PC-9 (cell line): ENCODE measurements at places on chromosomes 6 and 20.

DNA sequence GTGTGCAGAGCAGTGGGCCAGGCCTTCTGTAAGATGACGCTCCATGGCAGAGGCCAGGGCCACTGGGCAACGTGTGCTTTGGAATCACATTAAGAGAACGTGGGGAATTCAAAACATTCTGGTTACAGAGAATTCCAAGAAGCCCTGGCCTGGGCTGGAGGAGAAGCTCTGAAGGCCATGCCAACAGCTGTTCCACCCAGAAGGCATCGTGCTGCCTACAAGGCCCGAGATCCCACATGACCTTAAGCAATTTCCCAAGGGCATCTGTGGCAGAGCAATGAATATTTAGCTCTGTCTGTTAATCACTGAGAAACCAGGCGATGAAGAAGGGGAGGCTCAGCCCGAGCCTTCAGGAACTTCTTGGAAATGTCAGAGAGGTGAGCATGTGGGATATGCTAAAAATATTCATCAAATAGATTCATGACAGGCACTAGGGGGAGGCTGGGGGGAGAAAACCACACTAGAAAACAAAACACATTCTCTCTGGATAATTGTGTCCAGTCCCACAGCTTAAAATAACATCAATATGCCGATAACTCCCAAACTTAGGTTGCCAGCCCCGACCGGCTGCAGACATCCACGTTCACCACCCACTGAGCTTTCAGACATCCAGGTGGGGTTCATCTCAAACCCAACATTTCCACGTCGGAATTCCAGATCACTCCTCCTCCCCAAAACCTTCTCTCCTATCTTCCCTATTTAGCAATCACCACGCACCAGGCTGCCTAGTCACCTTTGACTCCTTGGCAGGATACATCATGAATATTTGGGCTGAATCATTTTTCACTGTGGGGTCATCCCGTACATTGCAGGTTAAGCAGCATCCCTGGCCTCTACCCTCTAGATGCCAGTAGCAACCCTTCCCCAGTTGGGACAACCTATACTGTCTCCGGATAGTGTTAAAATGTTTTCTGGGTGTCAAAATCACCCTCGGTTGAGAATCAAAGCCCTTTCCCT is 6.6 kb downstream of the SULF2 start:
- DNase-seq = no peak

GRCh38 chr6:152380993-152381898 is 255.9 kb downstream of the SYNE1 start:
- peak; percentile 31 for DNase-seq

DNA sequence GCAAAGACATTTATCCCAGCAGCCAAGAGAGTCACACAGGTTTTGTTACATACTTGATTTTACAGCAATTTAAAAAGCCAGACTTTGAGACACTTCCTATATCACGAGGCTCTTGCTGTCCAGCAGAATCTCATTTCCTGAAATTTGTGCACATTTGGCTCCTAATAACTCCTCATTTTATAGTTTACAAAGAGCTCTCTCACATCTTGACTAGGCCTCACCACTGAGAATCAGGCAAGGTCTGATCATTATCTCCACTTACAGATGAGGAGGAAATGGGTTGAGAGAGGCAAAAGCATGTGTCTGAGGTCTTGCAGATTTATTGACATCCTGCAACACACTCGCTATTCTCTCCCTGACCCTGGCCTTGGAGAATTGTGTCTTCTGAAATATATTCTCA is 426.8 kb downstream of the MAFB start:
- no peak for DNase-seq

DNA sequence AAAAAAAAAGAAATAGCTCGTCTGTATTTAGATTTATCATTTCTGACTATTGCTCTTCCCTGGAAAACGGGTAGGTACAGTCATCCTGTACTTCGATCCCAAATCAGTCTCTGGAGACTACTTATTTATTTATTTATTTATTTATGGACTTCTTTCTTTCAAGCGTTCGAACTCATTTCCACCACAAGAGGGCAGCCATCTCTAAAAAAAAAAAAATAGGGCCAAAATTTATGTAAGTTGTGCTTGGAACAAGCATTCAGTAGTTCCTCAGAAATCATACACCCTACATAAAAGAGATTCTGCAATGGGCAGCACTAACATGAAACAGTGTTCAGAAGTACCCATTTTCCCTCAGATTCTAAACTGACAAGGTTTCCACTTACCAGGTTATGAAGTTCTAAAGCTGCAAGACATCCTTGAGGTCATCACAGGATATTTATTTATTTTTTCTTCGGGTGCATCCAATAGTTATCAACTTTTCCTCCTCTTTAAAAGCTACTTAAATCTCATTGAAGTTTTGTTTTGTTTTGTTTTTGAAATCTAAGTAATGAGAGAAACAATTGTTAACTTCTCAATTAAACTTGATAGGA is 1.9 kb upstream of the BMP2 start:
- DNase-seq = peak; percentile 7
